ENCODE measurements at places on chromosomes 4 and X.
A peak's percentile ranks its signal among the peaks of the same experiment; 100 is the strongest.

- DNase-seq = no peak
Measured at GRCh38 chr4:23384741-23385140, 505.1 kb downstream of the PPARGC1A start.

- no peak for DNase-seq
Measured at GRCh38 chr4:106032851-106033286, 137.6 kb downstream of the NPNT start.

GRCh38 chr4:168888715-168889215 is 121.3 kb downstream of the CBR4 start:
- DNase-seq = no peak

DNA sequence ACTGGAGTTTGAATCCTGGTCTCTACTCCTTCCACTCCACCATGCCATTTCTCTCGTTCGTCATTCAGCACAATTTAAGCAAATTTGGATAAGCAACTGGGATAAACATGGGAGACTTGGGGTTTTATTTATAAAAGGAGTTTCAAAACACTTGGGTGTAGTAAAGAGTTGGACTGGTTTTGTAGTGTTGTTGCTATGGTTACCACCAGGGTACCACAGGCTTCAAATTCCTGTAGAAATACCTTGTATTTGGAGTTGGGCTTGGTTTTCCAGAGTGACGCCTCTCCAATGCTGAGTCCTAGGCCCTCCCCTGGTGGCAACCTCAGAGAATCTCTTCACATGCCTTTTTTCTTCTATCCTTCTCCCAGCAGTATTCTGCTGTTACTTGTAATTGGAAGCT is 27.9 kb upstream of the PHOX2B start:
- DNase-seq = no peak

GRCh38 chrX:22520128-22520828 is 247.6 kb downstream of the CBLL2 start:
- no peak for DNase-seq

GRCh38 chr4:155367608-155368007 is 9.2 kb downstream of the MAP9 start:
- no peak for DNase-seq

DNA sequence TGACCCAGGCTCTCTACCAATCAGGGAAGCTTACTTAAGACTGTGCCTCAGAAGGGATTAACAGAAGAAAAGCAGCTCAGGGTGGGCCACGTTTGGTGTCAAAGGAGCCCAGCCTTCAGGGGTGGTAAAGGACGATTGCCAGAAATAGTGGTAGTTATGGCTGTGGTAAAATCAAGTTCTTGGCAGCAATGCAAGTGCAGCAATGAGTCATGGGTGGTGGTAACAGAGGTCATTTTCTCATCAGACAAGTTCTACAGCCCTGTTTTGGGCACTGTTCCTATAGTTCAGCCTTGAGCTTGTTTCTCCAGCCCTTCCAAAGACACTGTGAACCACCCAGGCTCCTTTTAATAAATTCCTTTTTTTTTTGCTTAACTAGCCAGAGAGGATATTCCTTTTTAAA is 120.3 kb downstream of the EFHC2 start:
- DNase-seq = no peak

GRCh38 chr4:81814987-81815541 is 343.4 kb upstream of the RASGEF1B start:
- DNase-seq = no peak

- DNase-seq = no peak
Measured at GRCh38 chrX:20418379-20419150, 151.9 kb upstream of the RPS6KA3 start.

DNA sequence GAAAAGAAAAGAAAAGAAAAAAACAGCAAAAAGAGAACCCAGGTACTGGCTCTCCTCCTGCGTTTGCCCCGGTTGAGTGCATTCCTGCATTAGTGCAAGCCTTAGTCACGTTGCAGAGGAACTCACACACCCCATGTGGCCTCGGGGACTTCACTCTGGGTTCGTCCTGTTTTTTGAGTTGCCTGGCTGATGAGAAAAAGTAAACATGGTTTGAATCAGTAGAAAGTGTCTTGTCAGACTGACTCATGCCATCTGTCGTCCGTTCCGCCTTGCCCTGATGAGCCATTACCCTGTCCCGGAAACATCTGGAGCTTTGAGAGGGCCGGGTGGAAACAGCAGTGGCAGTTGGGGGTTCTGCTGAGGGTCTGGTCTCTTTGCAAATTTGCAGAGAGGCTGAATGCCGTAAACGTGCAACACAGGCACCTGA is 16.3 kb downstream of the CD99 start:
- DNase-seq = no peak

DNA sequence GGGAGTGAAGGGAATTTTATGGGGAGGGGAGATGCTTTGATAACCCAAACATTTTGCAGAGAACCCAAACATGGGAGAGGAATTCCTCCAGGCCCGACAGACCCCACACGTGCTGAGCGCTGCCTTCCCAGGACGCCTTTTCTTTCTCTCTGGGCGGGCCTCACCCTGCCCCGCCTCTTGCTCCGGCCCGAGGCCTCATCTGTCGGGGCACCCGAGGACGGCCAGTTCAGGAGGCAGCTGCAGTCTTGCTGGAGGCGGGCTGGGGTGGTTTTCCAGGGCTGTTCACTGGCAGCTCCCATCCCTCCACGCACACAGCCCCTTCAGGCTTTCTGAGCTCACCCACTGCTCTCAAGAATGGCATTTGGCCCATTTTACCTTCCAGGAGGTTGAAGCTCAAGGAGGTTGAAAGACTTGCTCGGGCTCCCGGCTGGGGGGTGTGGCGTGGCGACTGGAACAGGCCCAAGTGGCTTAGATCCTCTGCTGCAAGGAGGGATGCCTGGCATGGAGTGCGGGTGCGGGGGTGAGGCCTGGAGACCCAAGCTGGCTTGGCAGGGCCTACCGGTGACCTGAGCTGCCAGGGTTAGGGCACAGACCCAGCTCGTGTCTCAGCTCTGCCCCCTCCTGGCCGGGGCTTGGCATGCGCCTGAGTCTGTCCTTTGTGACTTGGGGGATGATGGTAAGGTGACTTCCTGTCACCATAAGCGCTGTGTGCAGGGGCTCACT is 99.2 kb downstream of the PSAPL1 start:
- peak; percentile 50 for DNase-seq

DNA sequence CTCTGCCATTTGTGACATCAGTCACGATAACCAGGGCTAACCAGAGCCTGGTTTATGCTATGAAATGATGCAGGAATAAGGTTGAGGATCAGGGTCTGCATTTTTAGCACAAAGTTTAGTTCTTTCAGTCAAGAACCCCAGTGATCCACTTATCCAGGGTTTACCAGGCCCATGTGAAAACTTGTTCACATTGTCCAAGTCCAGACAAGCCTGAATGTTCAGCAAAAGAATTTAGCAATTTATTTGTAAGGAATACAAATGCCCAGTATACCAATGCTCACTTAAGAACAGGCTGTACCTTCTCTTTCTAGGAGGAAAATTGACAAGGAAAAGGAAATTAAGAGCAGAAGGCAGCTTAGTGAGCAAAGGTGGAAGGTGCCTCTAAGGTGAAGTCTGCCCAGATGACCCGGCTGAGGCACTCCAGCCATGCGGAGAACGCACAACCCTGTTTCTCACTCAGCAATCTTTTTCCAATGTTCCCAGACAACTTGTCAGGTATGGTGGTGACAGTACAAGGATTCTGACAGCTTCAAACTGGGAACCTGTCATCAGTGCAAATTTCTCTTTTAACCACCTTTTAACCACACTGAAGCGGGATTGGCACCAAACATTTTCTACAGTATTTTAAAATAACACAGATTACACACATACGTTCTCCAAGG is 54.0 kb downstream of the TBC1D9 start:
- no peak for DNase-seq

GRCh38 chrX:107850422-107850765 is 24.7 kb downstream of the MID2 start:
- no peak for DNase-seq

- DNase-seq = no peak
Measured at GRCh38 chr4:140271553-140271952, 101.9 kb upstream of the SCOC start.

GRCh38 chrX:3286196-3286945 is 60.1 kb downstream of the MXRA5 start:
- DNase-seq = no peak

DNA sequence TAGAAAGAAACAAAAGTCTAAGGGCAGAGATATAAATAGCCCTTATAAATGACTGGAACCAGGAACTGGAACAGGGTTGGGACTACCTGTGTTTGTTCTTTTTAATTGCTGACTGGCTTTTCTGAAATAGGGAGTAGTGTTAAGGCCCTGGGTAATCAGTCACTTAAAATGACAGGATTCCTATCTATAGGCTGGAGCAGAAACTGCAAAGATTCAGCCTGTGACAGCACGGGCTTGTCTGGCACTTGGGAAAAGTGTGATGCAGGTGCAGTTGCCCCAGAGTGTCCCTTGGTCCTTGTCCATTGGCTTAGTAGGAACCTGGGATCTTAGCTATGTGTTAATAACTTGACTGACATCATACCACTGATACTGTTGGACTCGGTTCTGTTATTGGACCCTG is 14.7 kb upstream of the PLAC8 start:
- DNase-seq = no peak

GRCh38 chrX:27968878-27969277 is 12.4 kb downstream of the DCAF8L1 start:
- no peak for DNase-seq

DNA sequence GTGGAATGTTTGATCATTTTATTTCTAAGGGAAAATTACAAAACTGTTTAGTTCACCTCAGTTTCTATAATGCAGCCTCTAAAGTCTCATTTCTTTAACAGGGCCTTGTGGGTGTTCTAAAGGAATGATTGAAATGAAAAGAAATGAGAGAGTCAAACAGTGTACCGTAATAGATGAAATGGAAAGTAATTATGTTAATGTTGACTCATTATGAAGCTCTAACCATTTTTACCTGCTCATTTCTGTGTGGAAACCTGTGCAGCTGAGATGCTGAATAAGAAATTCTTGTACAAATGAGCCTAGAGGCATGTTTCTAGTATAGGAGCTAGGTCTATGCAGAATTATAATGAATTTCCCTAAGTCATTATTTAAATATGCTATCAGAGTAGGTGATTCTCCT is 45.2 kb upstream of the RPA4 start:
- no peak for DNase-seq

- DNase-seq = no peak
Measured at GRCh38 chr4:70658418-70658817, 7.9 kb downstream of the JCHAIN start.

GRCh38 chrX:24027985-24028384 is 999 bp upstream of the KLHL15 start:
- no peak for DNase-seq

DNA sequence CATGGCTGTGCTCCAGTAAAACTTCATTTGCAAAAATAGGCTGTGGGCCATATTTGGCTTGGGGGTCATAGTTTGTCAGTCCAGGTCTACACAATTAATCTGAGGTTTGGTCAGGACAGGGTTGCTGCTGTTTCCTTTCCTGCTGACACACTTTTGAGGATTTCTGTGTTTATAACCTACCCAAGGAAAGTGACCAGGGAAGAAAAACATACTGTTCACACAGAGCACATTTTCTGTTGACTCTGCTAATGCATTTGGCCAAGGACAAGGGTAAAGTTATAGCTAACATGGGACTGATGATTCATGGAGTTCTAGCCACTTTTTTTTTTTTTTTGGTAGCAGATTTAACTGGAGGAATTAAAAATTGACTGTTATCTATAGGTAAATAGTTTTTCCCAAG is 43.9 kb upstream of the GEMIN8 start:
- DNase-seq = no peak

DNA sequence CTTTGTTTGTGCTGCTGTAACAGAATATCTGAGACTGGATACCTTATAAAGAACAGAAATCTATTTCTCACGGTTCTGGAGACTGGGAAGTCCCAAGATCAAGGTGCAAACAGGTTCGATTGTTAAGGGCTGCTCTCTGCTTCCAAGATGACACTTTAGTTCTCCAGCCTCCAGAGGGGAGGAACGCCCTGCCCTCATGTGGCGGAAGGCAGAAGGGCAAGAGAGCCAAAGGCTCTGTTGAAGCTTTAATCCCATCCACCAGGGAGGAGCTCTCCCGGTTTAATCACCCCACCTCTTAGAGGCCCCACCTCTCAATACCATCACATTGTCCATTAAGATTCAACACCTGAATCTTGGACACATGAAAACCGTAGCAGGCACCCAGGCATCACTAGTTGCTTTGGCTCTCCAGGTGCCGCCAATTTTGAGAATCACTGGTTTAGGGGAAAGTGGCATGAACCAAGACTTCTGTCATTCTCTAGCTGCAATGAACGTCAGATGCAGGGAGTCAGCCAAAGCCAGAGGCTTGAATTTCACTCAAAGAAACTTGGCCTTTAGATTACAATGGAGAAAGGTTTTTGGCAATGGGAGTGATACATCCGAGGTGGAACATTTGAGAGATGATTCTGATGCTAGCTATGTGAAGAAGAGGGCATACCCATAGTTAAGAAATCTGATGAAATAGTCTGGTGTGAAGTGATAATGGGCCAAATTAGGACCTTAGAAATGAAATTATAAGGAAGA is 15.7 kb downstream of the FHL1 start:
- DNase-seq = no peak

GRCh38 chr4:108320061-108320460 is 151.3 kb upstream of the LEF1 start:
- DNase-seq = no peak

DNA sequence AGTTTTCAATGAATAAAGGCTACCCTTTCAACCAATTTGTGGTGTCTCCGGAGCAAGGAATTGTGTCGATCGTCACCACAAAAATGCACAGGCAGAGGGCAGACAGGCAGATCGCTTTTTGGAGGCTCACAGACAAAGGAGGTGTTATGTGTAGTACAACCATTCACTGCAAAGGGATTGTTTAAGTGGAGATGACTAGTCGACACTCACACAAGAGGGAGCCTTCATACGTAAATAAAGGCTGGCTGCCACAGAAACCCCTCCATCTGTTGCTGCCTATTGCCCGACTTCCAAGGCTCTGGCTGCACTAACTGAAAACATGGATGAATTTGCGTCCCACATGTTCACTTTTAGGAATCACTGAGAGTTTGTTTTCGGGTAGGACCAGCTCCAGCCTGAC is 281.1 kb downstream of the NKX6-1 start:
- no peak for DNase-seq

- no peak for DNase-seq
Measured at GRCh38 chr4:108303488-108304177, 134.9 kb upstream of the LEF1 start.

DNA sequence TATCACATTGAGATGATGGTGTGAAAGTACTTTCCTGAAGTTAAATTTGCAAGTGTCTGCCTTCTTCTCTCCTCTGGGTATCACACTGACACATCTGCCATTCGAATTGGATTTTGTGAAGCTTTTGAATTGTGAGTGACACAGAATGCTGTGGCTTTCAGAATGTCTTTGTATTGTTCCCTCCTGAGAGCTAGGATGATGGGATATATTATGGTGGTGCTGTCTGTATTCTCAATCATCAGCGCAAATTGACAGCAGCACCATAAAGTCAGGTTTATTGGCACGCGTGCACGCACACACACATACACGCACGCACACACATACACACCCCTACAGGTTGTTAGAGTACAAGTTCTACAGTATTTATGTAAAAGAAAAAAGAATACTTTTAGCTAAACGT is 143.3 kb downstream of the AWAT2 start:
- DNase-seq = no peak

DNA sequence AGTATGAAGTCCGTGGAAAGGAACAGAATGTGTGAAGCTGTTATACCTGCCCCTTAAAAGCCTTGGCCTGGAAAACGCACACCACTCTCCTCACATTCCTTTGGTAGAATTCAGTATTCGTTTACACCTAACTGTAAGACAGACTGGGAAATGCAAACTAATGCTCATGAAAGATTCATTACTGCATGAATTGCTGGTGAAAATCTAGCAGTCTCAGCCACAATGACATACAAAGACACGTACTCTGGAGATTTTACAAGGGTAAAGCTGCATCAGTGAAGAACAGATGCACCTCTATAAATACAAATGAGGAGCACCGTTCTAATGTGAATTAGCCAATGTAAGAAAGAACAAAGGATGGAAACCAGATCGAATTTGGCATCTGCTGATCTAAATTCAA is 2051.3 kb downstream of the PCDH7 start:
- DNase-seq = no peak
